ENCODE measurements at places on chromosomes 4 and X.

- no peak for DNase-seq
These were observed 250.7 kb upstream of the GATB start for GRCh38 chr4:152011469-152011868.

DNA sequence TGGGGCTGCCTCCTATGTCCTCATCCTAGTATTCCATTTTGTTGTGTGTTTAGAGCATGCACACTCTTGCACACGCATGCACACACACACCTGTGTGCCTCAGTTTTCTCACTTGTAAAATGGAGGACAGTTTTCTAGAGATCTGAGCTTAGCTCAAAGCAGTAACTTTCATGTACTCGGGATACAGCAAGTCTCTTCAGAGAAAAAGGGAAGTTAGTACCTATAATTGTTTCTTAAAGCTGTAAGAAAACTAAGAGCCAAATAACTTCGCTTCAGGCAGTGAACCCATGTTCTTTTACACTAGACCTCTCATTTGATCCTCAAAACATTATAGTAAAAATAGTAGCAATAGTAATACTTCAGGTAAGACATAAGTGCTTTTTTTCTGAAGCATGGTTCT, 49.6 kb downstream of the KIT start:
- DNase-seq, result no peak

GRCh38 chrX:33415459-33415858, 204.1 kb upstream of the DMD start:
- DNase-seq, result no peak

GRCh38 chr4:25552580-25553271, 102.9 kb upstream of the SLC34A2 start:
- DNase-seq, result no peak

DNA sequence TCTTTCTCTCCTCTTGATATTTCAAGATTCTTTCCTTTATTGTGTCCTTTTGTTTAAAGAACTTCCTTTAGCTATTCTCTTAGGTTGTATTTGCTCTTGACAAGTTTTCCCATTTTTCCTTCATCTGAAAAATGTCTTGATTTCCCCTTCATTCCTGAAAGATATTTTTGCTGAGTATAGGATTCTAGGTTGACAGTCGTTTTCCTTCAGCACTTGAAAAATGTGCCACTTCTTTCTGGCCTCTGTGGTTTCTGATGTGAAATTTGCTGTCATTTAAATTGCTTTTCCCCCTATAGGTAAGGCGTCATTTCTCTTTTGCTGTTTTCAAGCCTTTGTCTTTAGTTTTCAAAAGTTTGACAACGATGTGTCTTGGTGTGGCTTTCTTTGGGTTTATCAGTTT, 23.3 kb upstream of the LAMTOR3 start:
- no peak for DNase-seq

DNA sequence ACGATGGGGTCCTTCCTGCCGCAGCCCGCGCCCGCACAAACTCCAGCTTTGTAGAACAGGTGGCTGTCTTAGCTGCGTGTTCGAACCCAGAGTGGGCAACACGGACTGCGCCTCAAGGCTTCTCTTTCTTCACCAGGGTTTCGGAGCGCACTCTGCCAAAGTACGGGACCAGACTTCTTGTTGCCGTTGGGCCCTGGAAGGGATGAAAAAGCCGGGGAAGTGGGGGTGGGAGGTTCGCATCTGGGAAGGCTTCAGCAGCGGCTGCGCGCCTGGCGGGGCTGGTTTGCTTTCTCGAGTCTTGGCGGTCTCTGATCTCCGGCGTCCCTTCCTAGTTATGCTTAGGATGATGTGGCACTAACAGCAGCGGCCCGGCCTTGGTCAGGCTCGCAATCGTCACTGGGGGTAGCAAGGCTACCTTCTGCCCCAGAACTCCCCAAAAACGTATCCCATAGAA, 673 bp downstream of the PARM1 start:
- DNase-seq, result no peak
